ENCODE measurements at places on chromosomes 5 and 9. TPM values are rescaled to one million over a fixed set of nuclear protein-coding genes. Genes with fewer than 3 reads are reported as not detected.

- no peak for DNase-seq
Measured at GRCh38 chr5:37212096-37212495, 37.1 kb downstream of the CPLANE1 start.

DNA sequence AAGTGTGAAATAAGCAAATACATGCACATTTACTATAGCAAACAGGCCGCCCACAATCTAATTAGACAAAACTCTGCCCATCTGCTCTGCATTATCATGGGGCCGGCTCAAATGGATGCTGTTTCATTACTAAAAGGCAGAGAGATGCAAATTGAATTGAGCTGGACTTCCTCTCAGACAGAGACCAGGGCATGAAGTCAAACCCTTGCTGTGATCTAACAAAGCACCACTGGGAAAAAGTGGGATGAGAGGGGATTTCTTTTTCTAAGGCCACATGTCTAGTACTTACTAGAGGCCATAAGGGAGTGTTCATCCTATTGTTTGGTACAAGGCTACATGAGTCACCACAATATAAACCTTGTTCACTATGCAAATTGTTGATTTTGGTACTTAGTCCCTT is 614.7 kb downstream of the ISL1 start:
- DNase-seq = no peak

Gene PCDHGC4
- not detected for total RNA-seq

DNA sequence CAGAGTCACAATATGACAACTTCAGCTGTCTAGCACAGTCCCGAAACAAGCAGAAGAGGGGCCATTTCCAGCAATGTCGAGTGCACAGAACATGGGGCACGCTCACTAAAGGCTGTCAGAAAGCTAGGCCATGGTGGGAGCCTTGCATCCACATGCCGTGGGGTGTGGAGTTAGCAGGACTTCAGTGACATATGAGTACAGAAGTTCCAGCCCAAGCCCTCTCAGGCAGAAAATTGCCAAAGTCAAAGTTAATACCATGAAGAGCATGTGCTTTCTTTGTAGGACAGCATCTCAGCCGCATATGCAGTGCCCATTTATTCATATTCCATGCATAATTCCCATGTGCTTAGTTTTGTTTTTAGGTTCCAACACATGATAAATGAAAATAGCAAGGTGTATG is 26.7 kb downstream of the ECM2 start:
- DNase-seq = no peak

Gene SYNPO
- total RNA-seq = not detected

DNA sequence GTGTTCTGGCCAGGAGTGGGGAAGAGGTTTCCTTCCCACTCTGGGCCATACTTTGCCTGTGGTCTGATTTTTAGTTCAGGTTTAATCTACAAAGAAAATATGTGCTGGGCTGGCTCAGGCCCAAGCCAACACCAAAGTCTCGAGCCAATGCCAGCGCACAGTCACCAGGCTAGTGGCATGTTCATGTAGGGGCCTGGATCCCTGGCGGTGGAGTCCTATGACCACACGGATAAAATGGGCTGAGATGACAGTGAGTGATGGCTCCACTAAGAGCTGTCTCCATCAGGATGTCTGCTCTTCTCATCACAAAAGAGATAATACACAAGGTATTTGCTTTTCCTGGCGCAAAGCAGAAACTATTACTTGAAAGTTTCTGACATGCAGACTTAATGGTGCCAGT is 92.9 kb upstream of the PTPN3 start:
- DNase-seq = no peak

DNA sequence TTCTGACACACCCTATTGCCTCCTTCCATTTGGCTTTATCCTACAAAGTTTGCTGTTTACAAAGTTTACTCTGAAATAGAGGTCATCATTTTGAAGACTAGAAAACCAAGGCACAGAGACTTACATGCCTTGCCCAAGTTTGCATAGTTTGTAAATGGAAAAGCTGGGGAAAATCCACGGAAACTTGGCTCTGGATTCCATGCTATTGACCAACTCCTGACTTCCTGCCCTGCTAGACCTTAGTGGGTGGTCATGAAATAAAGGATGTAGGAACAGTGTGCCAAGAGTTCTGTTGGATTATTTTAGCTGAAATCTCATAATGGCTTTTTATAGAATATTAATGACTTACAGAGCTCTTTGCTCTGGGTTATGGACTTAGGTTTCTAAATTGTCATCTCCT is 69.5 kb downstream of the GRIA1 start:
- DNase-seq = no peak

Gene TMEM252
- total RNA-seq = not detected

Gene NEUROG1
- total RNA-seq = not detected

DNA sequence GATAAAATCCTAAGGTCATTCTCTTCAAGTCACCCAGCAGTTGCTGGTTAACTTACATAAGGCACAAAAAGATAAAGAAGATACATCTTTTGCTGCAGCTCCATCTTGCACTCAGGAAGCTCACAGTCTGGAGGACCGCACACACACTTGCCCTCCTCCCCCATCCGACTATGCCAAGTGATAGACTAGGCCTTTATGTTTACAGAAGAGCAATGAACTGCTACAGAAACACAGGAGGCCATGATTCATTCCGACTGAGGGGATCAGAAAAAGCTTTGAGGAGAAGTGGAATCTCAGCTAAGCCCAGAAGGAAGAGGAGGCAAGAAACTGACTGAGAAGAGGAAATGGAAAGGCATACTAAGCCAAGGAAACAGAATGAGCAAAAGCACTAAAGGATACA is 17.4 kb downstream of the NRG2 start:
- DNase-seq = no peak

Gene BSPRY
- 11.1 TPM for total RNA-seq

Gene CDH6
- not detected for total RNA-seq

Measured in activated T-helper 2 cell treated with anti-CD3 and anti-CD28 coated beads, Interferon-gamma antibody, Interleukin-2, Interleukin-4, amounts not matched to agents 10 μg/mL and 5 μg/mL and 100 μg/mL, durations not matched to agents 14 hours and 24 hours and 36 hours (primary cell).